ENCODE measurements at places on chromosomes 11 and 22.

DNA sequence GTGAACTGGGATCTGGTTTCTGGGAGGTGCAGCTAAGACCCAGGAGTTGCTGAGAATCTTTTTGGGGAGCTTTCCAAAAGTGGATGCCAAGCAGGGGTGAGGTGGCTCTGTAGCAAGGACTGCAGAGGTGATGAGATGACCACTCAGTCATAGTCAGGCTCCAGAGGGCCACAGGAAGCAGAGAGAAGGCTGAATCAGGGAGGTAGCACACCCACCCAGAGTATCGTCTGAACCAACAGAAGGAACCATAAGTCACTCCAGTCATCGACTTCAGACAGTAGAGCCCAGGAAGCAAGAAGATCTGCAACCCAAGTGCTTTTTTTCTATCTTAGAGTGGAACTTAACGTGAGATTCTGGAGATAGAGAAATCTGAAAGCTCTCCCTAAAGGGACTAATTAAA, 335.7 kb upstream of the MPPED2 start:
- no peak overlapping the region for H3K4me3 ChIP-seq
- H3K27me3 ChIP-seq: no peaks in the 10 kb centered on the region
- H3K4me1 ChIP-seq: no peaks in the 10 kb centered on the region
- H3K36me3 ChIP-seq: no peaks in the 10 kb centered on the region
- H3K27ac ChIP-seq: no peak overlapping the region

- H3K4me1 ChIP-seq: no peaks in the 10 kb centered on the region
- DNase-seq: no peak
- no peak overlapping the region for H3K27ac ChIP-seq
- H3K4me3 ChIP-seq: no peak overlapping the region
- no peaks in the 10 kb centered on the region for H3K27me3 ChIP-seq
Measured at GRCh38 chr11:88250566-88251242, 75.5 kb upstream of the RAB38 start.

GRCh38 chr11:2422461-2423156, 21.7 kb downstream of the TRPM5 start:
- no peaks in the 10 kb centered on the region for H3K36me3 ChIP-seq
- no peak overlapping the region for H3K27ac ChIP-seq
- H3K4me3 ChIP-seq: no peak overlapping the region
- DNase-seq: no peak
- no peaks in the 10 kb centered on the region for H3K4me1 ChIP-seq

GRCh38 chr11:9639985-9640384, 23.9 kb upstream of the SWAP70 start:
- no peaks in the 10 kb centered on the region for H3K4me1 ChIP-seq
- H3K36me3 ChIP-seq: no peaks in the 10 kb centered on the region
- no peak for DNase-seq
- H3K27ac ChIP-seq: no peak overlapping the region
- H3K27me3 ChIP-seq: no peaks in the 10 kb centered on the region

Data from H1 (cell line).